ENCODE measurements at places on chromosomes 5 and 9. TPM values are rescaled to one million over a fixed set of nuclear protein-coding genes. Genes with fewer than 3 reads are reported as not detected.

Gene MTREX
- 78.8 TPM for total RNA-seq

Gene AHRR
- total RNA-seq = 1.5 TPM

DNA sequence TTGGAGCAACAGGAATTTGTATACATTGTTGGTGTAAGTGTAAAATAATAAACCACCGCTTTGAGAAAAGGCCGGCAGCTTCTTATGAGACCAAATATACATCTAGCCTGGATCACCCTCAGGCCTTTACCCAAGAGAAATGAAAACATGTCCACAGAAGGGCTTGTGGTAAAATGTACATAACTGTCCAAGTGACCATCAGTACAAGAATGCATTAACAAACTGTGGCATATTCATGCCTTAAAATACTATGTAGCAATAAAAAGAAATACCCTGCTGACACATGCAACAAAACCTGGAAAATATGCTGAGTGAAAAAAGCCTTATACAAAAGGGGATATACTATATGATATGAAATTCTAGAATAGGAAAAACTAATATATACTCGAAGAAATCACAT, 311.9 kb upstream of the TRPC7 start:
- no peak for DNase-seq

DNA sequence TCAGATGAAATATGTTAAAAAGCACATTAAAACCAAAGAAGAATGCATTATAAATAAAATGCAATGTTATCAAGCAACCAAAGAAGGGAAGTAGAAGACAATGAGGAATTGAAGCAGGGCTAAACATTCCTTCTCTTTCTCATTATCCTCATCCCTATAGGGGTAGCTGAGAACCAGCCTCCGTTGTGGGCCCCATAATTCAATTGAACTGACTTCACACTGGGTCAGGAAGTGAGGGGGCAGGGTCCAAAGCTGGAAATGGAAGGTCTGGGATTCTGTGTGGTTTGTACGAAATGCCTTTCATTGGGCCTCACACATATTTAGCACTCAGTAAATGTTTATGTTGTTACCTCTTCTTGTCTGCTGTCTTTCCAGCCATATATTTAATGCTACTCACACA, 220.4 kb upstream of the CD180 start:
- DNase-seq = no peak

GRCh38 chr9:1057910-1058309, 7.8 kb downstream of the DMRT2 start:
- no peak for DNase-seq

GRCh38 chr9:40907657-40908624, 220.5 kb downstream of the FOXD4L6 start:
- no peak for DNase-seq

DNA sequence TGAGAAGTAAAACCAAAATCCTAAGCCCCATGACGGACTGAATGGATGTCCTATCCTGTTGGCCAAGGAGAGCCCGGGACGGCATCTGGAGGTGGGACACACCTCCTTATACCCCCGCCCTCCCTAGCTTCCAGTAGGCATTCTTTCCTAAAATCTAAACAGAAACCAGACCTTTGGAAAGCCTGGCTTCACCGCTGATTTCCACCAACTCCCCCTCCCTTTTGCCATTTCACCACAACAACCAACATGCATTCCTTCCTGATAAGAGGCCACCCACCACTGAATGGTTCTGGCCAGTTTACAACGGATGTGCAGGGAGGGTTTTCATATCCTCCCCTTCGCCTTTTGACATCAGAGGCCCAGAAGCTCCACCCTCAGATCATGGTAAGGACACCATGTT, 9.2 kb upstream of the RARS1 start:
- no peak for DNase-seq

DNA sequence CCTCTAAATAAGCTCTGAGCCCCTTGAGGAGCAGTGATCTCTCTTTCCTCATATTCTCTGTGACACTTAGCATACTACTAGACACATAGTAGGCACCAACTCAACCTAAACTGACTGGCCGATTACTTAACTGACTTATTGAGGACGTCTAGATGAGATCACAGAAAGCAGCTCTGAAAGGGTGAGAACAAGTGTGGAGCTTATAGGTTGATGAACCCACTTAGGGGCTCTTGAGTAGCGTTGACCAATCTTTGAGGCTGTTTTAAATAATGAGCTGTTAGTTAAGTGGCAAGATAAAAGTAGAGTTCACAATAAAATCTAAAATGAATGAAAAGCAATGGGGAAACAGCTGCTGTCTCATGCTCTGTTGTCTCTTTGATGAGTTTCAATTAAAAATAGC, 124.7 kb upstream of the TNPO1 start:
- DNase-seq = no peak

DNA sequence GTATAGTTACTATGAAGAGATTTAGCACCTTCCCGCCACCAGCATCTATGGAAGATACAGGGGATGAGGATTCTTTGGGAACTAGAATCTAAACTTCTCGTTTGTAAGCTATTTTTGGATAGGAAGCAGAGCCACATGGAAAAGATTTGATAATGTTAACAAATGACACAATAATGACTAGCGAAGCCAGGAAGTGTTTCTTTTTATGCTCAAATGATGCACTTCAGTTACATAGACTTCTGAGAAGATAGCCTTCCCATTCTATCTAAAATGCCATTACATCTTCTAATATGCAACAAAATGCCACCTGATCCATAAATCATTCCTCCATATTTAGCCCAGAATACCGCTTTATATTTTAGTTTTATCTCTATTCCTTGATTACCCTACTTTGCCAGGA, 17.0 kb upstream of the TNC start:
- no peak for DNase-seq

Gene RNF145
- 71.3 TPM for total RNA-seq

DNA sequence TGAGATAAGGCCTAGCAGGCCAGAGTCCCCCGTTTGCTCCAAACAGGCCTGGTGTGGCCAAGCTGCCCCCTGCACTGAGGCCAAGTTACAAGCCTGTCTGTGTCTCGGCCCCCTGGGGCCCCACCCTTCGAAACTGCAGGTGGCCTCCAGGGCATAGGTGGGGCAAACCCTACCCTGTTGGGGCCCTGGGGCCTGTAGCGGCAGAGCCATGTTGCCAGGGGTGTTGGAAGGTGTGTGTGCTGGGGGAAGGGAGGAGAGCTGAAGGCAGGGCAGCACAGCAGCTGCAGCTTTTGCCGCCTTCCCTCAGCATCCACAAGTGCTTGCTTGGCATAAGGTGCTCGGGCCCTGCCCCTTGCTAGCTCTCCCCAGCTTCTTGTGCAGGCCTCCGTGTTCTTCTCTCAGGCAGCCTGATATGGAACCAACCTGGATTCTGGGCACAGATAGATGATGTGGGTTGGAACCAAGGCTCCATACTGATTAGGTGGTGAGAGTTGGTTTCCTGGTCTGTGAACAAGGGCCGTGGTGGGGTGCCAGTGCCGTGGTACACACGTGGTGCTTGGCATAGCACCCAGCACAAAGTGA, 12.7 kb downstream of the IRF1 start:
- no peak for DNase-seq

Gene PCDH12
- 4.2 TPM for total RNA-seq

DNA sequence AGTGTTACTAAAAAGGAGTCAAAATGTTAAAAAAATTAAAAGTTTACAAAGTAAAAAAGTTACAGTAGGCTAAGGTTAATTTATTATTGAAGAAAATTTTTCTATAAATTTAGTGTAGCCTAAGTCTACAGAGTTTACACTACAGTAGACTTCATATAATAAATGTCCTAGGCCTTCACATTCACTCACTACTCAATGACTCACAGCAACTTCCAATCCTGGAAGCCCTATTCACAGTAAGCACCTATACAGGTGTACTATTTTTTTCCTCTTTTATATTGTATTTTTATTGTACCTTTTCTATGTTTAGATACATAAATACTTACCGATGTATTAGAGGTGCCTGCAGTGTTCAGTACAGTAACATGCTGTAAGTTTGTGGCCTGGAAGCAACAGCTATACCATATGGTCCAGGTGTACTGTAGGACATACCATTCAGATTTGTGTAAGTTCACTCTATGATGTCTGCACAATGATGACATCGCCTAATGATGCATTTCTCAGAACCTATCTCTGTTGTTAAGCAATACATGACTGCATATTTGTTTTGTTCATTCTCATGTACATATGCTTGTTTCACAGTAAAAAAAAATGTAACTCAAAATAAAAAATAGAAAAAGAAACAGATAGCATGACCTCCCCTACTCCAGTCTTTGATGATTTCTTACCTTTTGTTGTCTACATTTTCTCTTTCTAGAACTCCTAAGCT, 64.7 kb downstream of the NR3C1 start:
- no peak for DNase-seq

Gene LRRC19
- total RNA-seq = not detected

- peak; percentile 84 for DNase-seq
Observed at GRCh38 chr5:5270958-5271785, 131.0 kb downstream of the ADAMTS16 start.

DNA sequence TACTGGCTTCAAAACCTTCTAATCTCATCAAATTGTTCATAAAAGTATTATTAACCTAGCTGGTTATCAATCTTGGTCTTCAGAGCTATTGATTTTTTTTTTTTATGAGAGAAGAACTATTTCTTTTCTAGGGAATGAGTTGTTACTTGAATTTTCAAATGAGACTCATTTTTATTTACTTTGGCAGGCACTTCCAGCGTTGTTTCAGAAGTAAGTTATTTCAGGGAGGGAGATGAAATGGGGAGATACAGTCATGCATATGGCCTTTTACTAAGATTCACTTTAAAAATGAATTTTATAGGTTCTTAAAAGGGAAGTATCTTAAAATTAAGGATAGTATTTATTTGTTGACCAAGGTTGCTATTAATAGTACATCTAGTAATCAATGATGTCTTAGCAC, 129.6 kb downstream of the IZUMO3 start:
- no peak for DNase-seq

DNA sequence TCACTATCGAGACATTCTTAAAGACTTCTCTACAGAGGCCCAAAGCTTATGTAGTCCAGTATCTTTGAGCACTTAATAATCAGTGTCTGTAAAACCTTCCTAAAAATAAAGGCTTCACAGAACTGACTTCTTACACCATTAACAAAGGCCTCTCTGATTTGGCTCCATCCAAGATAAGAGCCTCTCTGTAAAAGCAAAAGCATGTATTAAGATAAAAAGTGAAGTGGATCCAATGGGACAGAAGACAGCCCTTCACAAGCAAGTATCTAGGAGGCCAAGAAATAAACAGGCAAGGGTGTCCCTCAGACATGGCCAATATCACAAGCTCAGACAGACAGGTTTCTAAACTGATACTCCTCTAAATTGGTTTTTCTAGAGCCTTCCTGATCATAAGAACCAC, 11.9 kb downstream of the LHFPL2 start:
- no peak for DNase-seq

Gene SELENOP
- total RNA-seq = 82.0 TPM

GRCh38 chr9:112042244-112042638, 132.9 kb downstream of the SUSD1 start:
- no peak for DNase-seq

DNA sequence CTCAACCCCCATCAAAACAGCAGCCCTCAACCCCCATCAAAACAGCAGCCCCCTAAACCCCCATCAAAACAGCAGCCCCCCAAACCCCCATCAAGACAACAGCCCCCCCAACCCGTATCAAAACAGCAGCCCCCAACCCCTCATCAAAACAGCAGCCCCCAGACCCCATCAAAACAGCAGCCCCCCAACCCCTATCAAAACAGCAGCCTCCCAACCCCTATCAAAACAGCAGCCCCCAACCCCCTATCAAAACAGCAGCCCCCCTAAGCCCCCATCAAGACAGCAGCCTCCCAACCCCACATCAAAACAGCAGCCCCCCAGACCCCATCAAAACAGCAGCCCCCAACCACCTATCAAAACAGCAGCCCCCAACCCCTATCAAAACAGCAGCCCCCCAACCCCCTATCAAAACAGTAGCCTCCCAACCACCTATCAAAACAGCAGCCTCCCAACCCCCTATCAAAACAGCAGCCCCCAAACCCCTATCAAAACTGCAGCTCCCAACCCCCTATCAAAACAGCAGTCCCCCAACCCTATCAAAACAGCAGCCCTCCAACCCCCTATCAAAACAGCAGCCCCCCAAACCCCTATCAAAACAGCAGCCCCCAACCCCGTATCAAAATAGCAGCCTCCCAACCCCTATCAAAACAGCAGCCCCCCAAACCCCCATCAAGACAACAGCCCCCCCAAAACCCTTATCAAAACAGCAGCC, 1.2 kb downstream of the TPPP start:
- no peak for DNase-seq

Gene TXNDC8
- not detected for total RNA-seq

DNA sequence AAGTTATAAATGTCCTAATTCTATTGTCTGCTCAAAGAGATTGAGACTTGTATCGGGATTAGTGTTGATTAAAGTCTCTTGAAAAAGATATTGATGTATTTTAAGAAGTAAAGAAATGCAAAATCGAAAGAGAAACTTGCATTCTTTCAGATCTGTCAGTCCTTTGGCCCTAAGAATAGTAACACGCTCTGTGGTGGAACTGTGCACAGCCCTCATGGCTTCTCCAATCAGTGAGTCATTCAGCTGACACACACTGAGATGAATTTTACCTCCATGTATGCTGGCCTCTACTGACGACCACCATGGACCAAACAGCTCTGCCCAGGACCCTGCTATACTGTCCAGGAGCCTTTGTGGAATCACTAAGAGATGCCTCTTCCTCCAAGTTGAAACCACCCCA, 232.4 kb downstream of the ESM1 start:
- no peak for DNase-seq

DNA sequence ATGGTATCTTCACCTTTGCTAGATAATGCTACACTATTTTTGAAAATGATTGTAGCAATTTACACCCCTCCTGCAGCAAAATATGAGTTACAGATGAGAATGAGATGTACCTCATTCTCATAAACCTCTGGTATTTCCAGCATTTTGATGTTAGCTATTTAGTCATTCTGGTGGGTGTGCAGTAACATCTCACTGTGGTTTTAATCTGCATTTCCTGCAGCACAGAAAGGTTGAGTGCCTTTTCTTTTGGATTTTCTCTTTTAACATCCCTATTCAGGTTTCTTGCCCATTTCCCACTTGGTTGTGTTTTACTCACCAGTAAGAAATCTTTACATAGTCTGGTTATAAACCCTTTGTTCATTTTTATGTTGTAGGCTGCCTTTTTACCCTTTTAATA, 206.2 kb downstream of the NR3C1 start:
- no peak for DNase-seq

DNA sequence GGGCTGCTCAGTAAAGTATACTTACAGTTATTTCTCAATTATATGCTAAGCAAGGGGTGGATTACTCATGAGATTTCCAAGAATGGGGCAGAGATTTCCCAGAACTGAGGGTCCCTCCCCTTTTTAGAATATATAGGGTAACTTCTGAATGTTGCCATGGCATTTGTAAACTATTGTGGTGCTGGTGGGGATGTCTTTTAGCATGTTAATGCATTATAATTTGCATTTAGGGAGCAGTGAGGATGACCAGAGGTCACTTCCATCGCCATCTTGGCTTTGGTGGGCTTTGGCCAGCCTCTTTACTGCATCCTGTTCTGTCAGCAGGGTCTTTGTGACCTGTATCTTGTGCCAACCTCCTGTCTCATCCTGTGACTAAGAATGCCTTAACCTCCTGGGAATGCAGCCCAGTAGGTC, 35.5 kb downstream of the TTC1 start:
- no peak for DNase-seq

- peak; percentile 58 for DNase-seq
Observed at GRCh38 chr5:175870820-175871447, 444 bp upstream of the CPLX2 start.
